Stimulated activated CD8-positive, alpha-beta memory T cell treated with anti-CD3 and anti-CD28 coated beads, Interleukin-12 subunit alpha, Interleukin-12 subunit beta, amount 100 ng/mL, for 4 hours (primary cell): ENCODE measurements at places on chromosomes 1 and 21.

- DNase-seq: no peak
These were observed 18.2 kb upstream of the MX1 start for GRCh38 chr21:41407541-41408460.

- no peak for DNase-seq
These were observed 86.0 kb downstream of the SLC25A24 start for GRCh38 chr1:108114033-108114599.

GRCh38 chr21:39537571-39537970, 75.2 kb upstream of the B3GALT5 start:
- no peak for DNase-seq

- no peak for DNase-seq
These were observed 61.5 kb downstream of the RUNX1 start for GRCh38 chr21:34987501-34988072.

DNA sequence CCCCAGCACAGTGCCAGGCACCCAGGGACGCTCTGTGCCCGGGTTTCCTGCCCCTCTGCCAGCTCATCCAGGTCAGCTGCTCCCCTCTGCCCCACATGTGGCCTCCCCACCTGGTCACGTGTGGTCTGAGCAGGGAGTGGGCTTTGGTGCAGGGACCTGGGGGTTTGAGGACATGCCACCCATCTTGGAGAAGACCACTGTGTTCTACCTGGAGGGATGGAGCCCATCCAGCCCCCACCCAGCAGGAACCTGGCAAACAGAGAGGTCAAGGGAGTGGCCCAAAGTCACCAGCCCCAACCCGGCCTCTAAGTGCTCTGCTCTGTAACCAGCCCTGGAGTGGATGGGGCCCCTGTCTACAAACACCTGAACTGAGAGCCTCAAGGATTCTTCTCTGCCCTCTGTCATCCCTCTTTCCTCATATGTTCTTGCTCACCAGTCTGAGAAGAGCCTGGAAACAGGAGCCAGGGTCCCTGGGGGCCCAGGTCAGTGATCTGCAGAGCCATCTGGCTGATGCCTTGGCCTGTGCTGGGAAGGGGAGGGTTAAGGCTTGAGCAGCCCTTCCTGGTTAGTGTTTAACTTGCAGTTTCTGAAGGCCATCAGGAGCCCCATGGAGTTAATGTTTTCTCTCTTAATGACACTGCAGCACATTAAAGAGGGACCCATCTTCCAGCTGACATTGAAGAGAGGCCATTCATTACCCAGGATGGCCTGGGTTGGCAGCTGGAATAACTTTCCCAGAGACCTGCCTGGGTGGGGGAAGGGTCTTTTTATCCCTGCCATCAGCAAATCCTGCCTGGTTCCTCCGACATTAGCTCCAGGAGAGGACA, 235.4 kb downstream of the PTPRU start:
- no peak for DNase-seq

DNA sequence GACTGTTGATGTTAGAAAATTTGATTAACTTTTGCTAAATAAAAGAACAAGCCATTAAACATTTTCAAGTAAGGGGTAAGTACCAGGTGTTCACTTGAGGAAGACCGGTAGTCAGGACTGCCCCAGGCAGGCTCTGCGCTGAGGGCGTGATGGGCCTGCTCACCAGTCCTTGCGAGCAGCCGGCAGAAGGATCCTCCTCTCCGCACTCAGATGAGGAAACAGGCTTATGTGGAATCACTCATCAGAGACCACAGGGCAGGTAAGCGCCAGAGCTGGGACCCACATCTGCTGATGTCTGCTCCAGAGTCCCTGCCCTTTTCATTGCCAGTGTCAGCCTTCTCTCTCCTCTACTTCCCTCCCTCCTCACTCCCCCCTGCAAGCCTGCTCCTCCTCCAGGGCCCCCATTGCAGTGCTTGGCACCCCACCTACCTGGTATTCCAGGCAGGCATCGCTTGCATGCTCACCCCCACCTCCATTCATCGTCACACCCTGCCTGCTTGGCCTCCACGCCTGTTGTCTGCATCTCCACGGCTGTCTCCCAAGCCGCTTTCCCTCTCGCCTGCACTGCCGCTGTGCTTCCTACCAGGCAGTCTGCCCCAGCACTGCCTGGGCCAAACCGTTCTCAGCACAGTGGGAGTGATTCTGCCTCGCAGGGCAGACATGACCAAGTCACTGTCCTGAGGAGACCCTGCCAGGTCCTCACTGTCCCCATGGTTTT, 24.7 kb upstream of the KDM4A start:
- no peak for DNase-seq

DNA sequence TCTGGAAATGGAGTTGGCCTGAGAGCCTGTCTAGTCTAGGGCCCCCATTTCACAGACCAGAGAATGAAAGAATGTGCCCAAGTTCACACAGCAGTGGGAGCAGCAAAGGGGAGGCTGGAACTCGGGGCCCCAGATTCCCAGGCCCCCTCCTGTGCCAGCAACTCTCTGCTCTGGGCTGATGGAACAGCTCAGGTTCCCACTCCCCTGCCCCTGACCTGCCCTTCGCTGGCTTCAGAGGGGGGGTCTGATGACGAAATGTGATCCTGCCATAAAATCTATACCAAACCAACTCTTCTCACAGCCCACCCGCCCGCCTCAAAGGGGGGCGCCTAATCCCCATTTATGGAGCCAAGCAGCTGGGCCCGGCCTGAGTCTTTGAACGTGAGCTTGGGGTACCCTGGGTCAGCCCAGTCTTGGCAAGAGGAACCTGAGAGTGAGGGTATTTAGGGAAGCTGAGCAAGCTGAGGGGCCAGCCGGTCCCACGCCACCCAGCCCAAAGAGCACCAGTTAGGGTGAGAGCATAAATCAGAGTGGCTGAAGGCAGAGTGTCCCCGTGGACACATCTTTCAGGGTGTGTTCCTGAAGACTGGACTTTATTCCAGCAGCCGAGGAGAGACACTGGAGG, 65.0 kb downstream of the FOXD2 start:
- no peak for DNase-seq

DNA sequence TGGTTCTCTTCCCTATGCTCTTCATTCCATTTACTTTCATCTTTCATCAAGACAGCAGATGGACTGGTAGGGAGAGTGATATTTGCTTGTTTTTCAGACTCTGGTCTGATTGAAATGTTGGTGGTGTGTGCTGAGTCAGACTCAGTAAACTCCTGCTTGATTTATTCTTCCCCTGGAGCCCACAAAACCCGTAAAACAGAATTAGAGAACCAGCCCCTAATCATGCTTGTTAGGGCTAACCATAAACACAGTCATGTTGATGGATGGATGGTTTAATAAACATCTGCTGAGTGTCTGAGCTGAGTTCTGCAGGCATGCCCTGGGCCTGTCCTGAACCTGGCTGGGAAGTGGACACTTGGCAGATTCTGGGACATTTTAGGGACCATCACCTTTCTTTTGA, 24.8 kb downstream of the NOS1AP start:
- DNase-seq: no peak

- DNase-seq: no peak
These were observed 18.7 kb upstream of the LRRC47 start for GRCh38 chr1:3814771-3815561.

DNA sequence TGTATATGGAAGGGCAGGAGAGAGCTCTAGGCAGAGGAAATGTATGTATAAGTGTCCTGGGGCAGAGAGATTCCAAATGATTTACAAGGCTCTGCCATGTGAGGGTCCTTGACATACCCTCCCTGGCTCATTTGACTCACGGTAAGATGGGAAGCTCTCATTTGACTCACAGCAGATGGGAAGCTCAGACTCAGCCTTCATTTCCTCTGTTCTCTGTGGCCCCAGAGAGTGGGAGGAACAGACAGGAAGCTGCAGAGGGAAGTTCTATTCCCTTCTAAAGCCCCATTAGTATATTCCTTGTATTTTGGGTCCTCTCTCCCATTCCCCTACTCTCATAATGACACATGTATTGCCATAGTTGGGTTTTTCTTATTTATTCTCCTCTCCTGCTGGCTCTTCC, 44.9 kb downstream of the FOXD2 start:
- no peak for DNase-seq

- DNase-seq: no peak
These were observed 129.6 kb upstream of the CACHD1 start for GRCh38 chr1:64340361-64340760.

GRCh38 chr1:240743705-240744104, 131.8 kb upstream of the GREM2 start:
- no peak for DNase-seq

DNA sequence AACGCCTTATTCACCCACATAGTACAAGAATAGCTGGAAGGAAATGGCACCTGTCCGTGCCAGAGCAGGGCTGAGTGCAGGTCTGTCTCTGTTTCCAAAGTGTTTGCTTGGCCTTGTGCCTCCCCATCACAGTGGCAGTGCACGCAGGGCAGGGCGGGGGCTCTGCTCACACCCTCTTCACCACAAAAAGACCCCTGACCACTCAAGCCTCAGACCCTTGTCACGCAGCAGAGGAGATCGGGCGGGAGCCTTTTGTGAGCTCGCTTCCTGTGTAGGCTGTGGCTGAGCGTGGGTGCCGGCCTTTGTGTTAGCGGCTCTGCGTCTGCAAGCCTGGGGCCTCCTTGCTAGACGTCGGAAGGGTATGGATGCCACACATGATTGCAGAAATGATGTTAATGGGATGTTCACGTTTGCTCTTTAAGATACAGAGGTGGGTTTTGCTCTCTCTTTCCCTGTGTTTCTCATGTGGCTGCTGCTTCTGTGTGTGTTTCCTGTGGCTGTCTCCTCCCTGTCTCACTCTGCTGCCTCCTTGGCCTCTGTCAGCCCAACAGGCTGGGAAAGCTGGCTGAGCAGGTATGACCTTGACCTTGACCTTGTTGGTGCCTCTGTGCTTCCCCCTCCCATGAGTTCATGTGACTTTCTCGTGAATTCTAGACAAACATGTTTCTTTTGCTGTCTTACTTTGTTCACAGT, 45.4 kb downstream of the S100B start:
- DNase-seq: peak; percentile 41

DNA sequence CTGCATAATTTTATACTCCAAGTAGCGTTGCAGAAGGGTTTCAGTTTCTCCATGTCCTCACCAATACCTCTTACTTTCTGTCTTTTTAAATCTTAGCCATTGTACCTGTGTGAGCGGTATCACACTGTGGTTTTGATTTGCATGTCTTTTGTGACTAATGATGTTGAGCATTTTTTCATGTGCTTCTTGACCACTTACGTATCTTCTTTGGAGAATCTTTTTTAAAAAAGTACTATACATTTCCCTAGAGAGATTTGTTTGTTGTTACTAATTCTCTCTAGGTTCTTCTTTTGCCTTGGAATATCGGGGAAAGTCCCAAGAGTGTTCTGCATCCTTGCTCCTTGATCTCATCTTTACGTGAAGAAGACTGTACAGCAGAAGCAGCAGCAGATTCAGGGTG, 81.8 kb upstream of the WARS2 start:
- no peak for DNase-seq

GRCh38 chr1:43039228-43040055, 80.8 kb upstream of the SLC2A1 start:
- DNase-seq: no peak

GRCh38 chr1:234645964-234646363, 36.0 kb upstream of the IRF2BP2 start:
- DNase-seq: no peak

DNA sequence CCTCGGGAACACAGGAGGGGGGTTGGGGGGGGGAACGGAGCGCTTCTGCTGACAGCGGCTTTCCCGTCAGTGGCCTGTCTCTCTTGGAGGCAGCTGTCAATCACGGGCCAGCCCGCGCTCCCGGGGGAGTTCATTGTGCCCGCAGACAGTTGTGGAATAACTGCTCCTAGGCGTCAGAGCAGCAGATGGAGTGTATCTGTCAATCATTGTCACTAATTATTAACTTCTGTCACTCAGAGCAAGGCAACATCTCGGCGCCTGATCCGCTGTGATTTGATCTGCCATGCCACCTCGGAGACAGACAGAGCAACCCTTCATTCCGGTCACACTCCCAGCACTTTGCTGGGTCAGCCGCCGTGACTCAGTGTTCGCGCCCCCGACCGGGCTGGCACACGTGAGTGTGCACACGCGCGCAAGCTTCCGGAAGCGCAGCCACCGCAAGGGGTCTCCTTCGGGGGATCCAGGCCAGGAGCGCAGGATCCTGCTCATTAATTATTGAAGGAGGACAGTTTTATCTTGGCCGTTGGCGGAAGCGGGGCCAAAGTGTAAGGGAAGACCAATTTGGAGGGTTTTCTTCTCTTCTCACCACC, 75.8 kb downstream of the RRAGC start:
- no peak for DNase-seq

GRCh38 chr1:222592171-222592570, 2.4 kb upstream of the TAF1A start:
- no peak for DNase-seq

- DNase-seq: no peak
These were observed 2.6 kb upstream of the LUZP1 start for GRCh38 chr1:23171181-23171755.
